Forelimb muscle (tissue), 1 donor: ENCODE measurements at places on chromosomes 6 and 20. TPM values are rescaled to one million over a fixed set of nuclear protein-coding genes. Genes with fewer than 3 reads are reported as not detected.

SLC17A1 gene
- not detected for polyA plus RNA-seq

PSMG4 gene
- polyA plus RNA-seq = 14.2 TPM

C6orf15 gene
- polyA plus RNA-seq = not detected

CCN6 gene
- 0.15 TPM for polyA plus RNA-seq

RUNX2 gene
- polyA plus RNA-seq = 0.66 TPM

NQO2 gene
- polyA plus RNA-seq = 15.5 TPM

BTN1A1 gene
- 0.22 TPM for polyA plus RNA-seq

UNC5CL gene
- 3.1 TPM for polyA plus RNA-seq

LY6G6F gene
- not detected for polyA plus RNA-seq

DEFB114 gene
- not detected for polyA plus RNA-seq

TNFRSF6B gene
- 1.6 TPM for polyA plus RNA-seq

SCRT2 gene
- polyA plus RNA-seq = not detected

CRISP3 gene
- 0.28 TPM for polyA plus RNA-seq

TPD52L1 gene
- 46.1 TPM for polyA plus RNA-seq

SLC22A2 gene
- polyA plus RNA-seq = not detected

WRNIP1 gene
- polyA plus RNA-seq = 45.9 TPM

ULBP2 gene
- 0.61 TPM for polyA plus RNA-seq

GABRR1 gene
- polyA plus RNA-seq = 0.38 TPM

SRSF12 gene
- 3.8 TPM for polyA plus RNA-seq

IL17A gene
- not detected for polyA plus RNA-seq

CAP2 gene
- polyA plus RNA-seq = 203 TPM

FAM217A gene
- 0.96 TPM for polyA plus RNA-seq

FERMT1 gene
- polyA plus RNA-seq = 0.18 TPM

BPIFA1 gene
- not detected for polyA plus RNA-seq

ELMO2 gene
- 36.6 TPM for polyA plus RNA-seq

TDRD6 gene
- 0.90 TPM for polyA plus RNA-seq

SUMO4 gene
- 0.53 TPM for polyA plus RNA-seq

LHFPL5 gene
- polyA plus RNA-seq = not detected

PROKR2 gene
- polyA plus RNA-seq = not detected

TUBB1 gene
- polyA plus RNA-seq = 0.68 TPM

GPLD1 gene
- polyA plus RNA-seq = 2.5 TPM
